ENCODE measurements at places on chromosomes 1 and 21.

DNA sequence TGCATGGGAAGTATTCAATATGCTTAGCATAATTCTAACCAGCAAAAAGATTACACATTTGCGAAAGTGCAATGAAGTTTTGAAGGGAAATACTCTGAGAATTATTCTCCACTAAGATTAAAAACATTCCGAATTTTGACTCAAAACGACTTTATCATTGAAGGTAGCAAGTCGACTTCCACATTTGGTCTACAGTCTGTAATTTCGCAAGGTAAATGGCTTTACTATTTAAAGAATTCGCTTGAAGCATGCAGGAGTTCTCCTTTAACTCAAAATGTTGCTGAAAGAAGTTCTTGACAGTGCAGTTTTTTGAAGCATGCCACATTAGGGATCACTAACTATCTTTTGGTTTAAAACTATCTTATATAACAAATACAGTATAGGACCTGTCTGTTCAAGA, 161.0 kb upstream of the HP1BP3 start:
- no peak for DNase-seq

- no peak for DNase-seq
These were observed 1382.9 kb downstream of the MRPL39 start for GRCh38 chr21:24224422-24224821.

DNA sequence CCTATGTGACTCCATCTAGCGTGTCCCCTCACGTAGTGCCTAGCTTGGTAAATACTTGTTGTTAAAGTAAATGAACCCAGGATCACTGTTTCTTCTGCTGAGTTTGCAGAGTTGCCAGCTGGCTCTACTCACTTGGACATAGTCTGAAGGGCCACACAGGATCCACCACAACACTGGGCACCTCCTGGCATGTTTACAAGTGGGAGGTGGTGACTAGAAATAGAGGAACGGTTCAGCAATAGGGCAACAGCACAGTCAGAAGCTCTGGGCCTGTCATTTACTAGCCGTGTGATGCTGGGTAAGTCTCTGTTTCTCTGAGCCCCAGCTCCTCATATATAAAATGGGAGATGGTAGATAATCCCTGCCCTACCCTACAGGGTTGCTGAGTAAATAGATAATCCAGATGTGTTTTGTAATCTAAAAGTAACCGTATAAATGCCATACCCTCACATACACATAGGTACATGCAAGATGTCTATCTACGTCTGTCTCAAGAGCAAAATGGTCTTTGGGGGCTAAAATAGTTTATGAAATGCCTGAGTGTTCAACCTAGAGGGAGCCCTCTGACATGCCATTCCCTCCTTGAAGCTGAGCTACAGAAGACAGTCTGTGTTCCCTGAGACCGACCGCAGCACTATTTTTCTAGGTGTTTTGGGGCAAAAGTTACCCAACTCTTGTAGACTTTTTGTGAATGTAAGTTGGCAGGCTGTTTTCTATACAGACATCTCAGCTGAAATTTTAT, 20.5 kb downstream of the RNF220 start:
- no peak for DNase-seq

- DNase-seq = no peak
These were observed 11.2 kb downstream of the S100A10 start for GRCh38 chr1:151982300-151983005.

DNA sequence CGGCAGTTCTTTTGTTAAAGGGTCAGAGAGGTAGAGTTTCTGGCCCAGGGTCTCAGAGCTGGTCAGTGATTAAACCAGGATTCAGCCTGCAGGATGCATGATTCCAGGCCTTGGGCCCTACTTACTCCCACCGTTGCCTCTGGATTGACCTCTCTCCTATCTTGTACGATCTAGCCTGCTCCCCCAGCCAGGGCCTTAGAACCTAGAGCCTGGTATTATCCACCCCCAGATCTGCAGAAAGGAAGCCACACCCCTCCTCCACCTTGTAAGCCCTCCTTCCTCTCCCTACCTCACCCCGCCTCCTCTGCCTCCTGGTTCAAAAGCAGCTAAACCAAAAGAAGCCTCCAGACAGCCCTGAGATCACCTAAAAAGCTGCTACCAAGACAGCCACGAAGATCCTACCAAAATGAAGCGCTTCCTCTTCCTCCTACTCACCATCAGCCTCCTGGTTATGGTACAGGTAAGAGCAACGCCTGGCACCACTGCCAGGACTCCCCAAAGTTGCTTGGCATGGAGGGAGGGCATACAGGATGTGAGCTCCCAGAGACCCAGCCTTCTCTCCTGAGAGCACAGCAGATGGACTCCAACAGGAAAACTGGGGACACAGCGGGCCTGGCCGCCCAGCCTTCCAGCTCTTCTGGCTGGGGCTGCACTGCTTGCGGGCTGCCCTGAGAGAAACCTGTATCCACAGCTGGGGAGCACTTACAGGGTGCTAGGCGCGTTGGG, at the start of gene CD52:
Gene CD52 (plus strand): TSS at position 347 of the 726 bp plus-strand sequence. CDS start 60 bp downstream, at position 407.
- DNase-seq = no peak
